ENCODE measurements at places on chromosomes 6 and 20. TPM values are rescaled to one million over a fixed set of nuclear protein-coding genes. Genes with fewer than 3 reads are reported as not detected.
A peak's percentile ranks its signal among the peaks of the same experiment; 100 is the strongest.

LRRN4 gene
- total RNA-seq: not detected

CDH26 gene
- not detected for total RNA-seq

- H3K4me3 ChIP-seq: no peak overlapping the region
- DNase-seq: no peak
- peaks cover 1% of the 10 kb centered on the region for H3K4me1 ChIP-seq
- no peaks in the 10 kb centered on the region for H3K27me3 ChIP-seq
- no peaks in the 10 kb centered on the region for H3K36me3 ChIP-seq
- H3K27ac ChIP-seq: no peak overlapping the region
Observed at GRCh38 chr6:167721291-167721690, 105.4 kb upstream of the AFDN start.

DNA sequence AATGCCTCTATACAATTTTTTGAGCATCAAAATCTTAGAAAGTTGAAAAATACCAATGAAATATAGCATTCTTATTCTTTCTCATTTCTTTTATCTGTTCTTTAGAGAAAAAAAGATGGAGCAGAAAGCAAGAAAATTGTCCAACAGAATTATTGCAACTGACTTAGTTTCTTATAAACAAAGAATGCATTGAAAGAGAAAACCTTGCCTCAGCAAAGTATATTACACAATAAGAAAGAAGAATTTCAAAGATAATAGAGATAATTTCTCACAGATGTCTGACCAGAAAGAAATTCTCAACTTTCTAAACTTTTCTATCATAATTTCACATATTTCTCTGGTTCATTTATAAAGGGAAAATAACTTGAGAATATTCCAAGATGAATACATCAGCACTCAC lies 47.0 kb upstream of the PRND start:
- no peak overlapping the region for H3K4me3 ChIP-seq
- H3K27ac ChIP-seq: no peak overlapping the region
- no peaks in the 10 kb centered on the region for H3K36me3 ChIP-seq
- H3K27me3 ChIP-seq: no peaks in the 10 kb centered on the region

GRCh38 chr6:69835414-69836179 lies 30.8 kb upstream of the COL19A1 start:
- H3K36me3 ChIP-seq: no peaks in the 10 kb centered on the region
- H3K4me1 ChIP-seq: no peaks in the 10 kb centered on the region
- no peak overlapping the region for H3K4me3 ChIP-seq
- DNase-seq: peak; percentile 68
- H3K27me3 ChIP-seq: no peaks in the 10 kb centered on the region
- H3K27ac ChIP-seq: no peak overlapping the region

RAE1 gene
- 50.2 TPM for total RNA-seq

DNA sequence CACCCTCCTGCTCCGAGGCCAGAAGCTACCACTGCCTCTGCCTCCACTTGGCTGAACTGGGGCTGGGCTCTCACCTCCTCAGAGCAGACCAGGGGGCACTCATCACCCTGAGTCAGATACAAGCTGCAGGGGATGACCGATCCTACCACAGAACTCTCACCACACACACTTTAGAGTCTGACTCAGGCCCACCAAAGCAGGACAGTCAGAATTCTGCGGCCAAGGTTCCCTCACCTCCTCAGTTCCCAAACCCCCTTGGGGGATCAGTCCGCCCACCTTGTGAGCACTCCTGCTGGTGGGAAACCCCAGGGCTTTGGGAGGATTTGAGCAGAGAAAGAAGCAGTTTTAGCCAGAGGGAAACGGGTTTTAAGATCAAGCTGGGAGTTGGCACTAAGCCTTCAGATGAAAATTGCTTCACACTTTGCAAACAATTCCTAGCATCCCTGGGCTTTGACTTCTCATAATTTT lies 587.8 kb upstream of the JAG1 start:
- H3K27me3 ChIP-seq: no peaks in the 10 kb centered on the region
- H3K27ac ChIP-seq: no peak overlapping the region
- H3K36me3 ChIP-seq: no peaks in the 10 kb centered on the region
- no peak overlapping the region for H3K4me3 ChIP-seq

GRCh38 chr6:7750197-7750596 lies 24.3 kb downstream of the BMP6 start:
- no peak overlapping the region for H3K4me3 ChIP-seq
- no peak for DNase-seq
- no peak overlapping the region for H3K27ac ChIP-seq
- no peaks in the 10 kb centered on the region for H3K27me3 ChIP-seq
- no peaks in the 10 kb centered on the region for H3K4me1 ChIP-seq
- H3K36me3 ChIP-seq: no peaks in the 10 kb centered on the region

GRCh38 chr20:11675920-11676629 lies 241.6 kb upstream of the BTBD3 start:
- no peaks in the 10 kb centered on the region for H3K36me3 ChIP-seq
- no peak overlapping the region for H3K4me3 ChIP-seq
- no peak overlapping the region for H3K27ac ChIP-seq

GRCh38 chr20:62656197-62656918 lies 14.1 kb downstream of the SLCO4A1 start:
- H3K27me3 ChIP-seq: peaks cover 8% of the 10 kb centered on the region
- no peak overlapping the region for H3K4me3 ChIP-seq
- no peaks in the 10 kb centered on the region for H3K4me1 ChIP-seq
- no peak overlapping the region for H3K27ac ChIP-seq
- no peak for DNase-seq
- H3K36me3 ChIP-seq: no peaks in the 10 kb centered on the region

DNA sequence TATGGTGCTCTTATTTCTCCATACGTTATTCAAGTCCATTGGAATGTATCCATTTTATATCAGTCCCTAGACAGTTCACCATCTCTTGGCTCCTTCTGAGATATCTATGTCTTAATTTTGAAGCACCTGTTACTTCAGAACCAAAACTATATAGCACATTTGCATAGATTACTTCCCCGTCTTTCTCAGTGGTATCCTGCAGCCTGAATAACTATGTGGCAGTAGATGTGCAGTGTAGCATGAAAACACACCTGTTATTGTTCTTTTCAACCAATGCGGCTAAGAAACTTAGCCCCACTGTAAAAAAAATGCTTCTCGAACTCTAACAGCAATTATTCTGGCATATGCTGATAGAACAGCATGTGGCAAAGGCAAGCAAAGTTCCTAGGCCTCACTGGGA lies 1184.4 kb upstream of the ADGRB3 start:
- DNase-seq: no peak
- H3K27ac ChIP-seq: no peak overlapping the region
- no peaks in the 10 kb centered on the region for H3K27me3 ChIP-seq
- no peak overlapping the region for H3K4me3 ChIP-seq
- H3K36me3 ChIP-seq: no peaks in the 10 kb centered on the region

DNA sequence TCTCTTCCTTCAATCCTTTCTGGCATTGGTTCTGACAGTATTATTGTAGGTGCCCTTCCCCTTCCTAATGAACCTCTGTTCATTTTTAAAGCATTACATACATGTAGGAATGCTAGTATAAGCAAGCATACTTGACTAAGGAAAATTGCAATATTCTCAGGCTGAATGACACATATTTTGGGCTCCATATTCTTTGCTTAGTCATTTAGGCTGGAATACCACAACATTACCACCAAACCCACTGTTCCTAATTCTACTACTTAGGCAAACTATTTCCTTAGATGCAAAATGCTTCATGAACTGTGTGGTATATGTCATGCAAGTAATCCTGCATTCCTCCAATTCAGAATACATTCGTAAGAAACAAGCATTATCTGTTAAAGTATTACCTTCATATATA lies 113.9 kb downstream of the PRDM1 start:
- H3K27me3 ChIP-seq: no peaks in the 10 kb centered on the region
- H3K36me3 ChIP-seq: peaks cover 8% of the 10 kb centered on the region
- H3K4me1 ChIP-seq: peaks cover 2% of the 10 kb centered on the region
- no peak for DNase-seq
- H3K27ac ChIP-seq: no peak overlapping the region

DNA sequence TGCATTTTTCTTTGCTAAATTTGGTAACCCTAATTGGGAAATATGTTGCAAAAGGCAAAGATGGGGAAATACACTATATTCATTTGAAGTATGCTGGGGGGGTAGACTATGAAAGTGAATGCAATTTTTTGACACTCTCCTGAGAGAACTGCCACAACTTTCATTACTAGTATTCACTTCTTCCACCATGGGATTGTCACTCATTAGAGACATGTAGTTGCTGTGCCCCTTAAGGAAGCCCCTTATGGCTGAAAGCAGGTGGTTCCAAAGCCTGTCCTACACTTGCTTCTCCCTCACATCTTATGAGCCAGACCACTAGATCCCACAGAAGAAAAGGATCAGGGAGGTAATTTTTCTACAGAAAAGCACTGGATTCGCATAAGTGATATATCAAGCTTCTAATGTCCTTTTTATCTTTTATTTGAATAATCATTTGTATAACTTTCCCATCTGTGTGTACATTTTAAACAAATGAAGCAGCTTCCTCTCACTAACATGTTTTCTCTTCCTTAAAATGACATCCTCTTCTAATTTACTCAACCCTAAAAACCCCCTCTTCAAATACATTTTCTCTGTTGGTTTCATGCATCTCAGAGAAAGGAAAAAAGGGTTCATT lies 83.8 kb downstream of the GCLC start:
- H3K4me1 ChIP-seq: peaks cover 5% of the 10 kb centered on the region
- no peak overlapping the region for H3K27ac ChIP-seq
- H3K36me3 ChIP-seq: no peaks in the 10 kb centered on the region

DNA sequence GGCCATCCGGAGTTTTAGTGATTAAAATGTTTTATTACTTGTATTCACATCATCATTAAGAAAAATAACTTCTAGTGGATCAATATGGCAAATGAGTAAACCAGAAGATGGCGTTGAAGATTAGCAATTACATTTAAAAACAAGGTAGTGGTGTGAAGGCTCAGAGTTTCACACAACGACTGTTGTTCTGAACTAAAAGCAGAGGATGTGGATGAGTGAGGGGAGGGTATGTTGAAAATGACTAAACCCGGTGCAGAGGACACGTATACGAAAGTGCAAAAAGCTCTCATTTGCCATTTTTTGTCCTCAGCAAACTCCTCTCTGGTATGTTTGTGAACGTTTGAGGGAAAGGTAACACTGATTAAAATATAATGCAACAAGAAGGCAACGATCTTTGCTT lies 1.9 kb upstream of the IRF4 start:
- DNase-seq: no peak
- H3K4me3 ChIP-seq: no peak overlapping the region
- H3K4me1 ChIP-seq: peaks cover 4% of the 10 kb centered on the region
- no peak overlapping the region for H3K27ac ChIP-seq
- peaks cover 80% of the 10 kb centered on the region for H3K27me3 ChIP-seq

DNA sequence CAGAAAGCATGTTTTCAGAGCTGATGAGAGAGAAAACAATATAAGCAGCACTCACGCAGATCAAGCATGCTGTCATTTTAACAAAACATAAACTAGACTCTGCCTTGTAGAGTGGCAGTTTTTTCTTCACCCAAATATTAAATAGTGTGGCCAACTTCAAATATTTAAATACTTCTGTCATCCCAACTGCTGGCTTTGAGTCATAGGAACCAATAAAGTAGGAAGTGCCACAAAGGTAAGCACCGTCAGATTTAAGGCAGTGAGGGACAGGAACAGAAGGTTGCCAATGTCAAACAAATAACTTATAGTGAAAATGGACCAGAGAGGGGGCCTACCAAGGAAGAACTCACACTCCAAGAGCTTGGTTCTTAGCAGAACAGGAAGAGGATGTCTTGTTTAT lies 222.2 kb downstream of the PKHD1 start:
- H3K4me3 ChIP-seq: no peak overlapping the region
- no peak overlapping the region for H3K27ac ChIP-seq
- H3K27me3 ChIP-seq: no peaks in the 10 kb centered on the region
- no peaks in the 10 kb centered on the region for H3K36me3 ChIP-seq

DNA sequence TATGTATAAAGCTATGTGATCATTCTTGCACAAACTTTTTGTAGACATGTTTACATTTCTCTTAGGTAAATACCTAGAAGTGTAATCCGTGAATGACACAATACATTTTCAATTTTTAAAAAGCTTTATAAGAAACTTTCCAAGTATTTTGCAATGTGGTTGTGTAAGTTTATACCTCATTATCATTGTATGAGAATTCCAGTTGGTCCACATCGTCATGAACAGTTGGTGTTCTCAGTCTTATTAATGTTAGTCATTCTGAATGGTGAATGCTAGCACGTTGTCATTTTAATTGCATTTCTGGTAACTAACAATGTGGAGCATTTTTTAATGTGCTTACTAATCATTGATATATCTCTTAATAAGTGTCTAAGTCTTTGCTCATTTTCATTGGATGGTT lies 116.5 kb upstream of the F13A1 start:
- DNase-seq: no peak
- no peaks in the 10 kb centered on the region for H3K4me1 ChIP-seq
- no peak overlapping the region for H3K27ac ChIP-seq
- no peaks in the 10 kb centered on the region for H3K36me3 ChIP-seq

DNA sequence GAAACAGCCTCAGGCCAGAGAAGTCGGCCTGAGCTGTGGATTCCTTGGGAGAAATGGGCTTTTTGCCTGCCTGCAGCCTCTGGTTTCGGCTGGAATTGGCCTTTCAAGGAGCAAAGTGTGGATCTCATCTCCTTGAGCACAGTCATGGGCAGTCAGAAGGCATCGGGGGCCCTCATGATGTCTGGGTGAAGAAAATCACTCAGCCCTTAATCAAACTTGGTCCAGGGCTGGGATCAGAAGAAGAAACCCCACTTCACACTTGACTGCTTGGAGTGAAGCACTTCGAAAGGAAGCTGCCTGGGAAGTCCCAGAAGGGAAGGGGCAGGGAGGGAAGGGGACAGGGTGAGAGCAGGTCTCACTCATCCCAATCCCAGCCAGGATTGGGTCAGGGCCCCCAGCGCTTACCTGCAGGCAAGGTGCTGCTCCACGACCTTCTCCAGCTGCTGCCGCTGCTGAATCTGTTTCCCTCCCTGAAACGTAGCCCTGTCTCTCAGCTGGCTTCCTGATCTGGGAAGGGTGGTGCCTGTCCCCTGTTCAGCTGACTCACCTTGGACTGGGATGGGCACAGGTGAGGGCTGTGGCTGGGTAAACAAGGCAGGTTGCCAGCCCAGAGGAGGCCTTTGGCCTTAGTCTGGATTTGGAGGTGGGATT lies at the start of gene SDCBP2:
Gene SDCBP2, minus strand, starts transcription at position 460 of the 651 bp plus-strand sequence. CDS start 8,723 bp downstream, outside the sequence.
- no peak for DNase-seq
- H3K27ac ChIP-seq: no peak within 1 kb of the TSS
- no peak within 1 kb of the TSS for H3K4me3 ChIP-seq
- H3K36me3 ChIP-seq: no peaks in the 10 kb centered on the region
- no peaks in the 10 kb centered on the region for H3K27me3 ChIP-seq
- peaks cover 4% of the 10 kb centered on the region for H3K4me1 ChIP-seq

Measured in neural progenitor cell (in vitro differentiated cells).